CD4-positive, alpha-beta T cell treated with Interleukin-1 beta for 1 hour (primary cell): ENCODE measurements at places on chromosomes 11 and 22.

- DNase-seq = no peak
These were observed 761 bp upstream of the TMEM25 start for GRCh38 chr11:118530180-118530682.

DNA sequence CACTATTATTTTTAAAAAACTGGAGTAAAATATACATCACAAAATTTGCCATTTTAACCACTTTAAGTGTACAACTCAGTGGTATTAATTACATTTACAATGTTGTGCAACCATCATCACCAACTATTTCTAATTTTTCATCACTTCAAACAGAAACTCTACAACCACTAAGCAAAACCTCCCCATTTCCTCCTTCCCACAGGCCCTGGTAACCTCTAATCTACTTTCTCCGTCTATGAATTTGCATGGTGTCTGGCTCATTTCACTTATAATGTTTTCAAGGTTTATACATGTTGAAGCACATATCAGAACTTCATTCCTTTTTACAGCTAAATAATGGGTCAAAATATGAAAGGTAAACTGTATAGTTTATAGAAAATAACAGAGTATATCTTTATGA lies 24.4 kb downstream of the DDI1 start:
- no peak for DNase-seq

DNA sequence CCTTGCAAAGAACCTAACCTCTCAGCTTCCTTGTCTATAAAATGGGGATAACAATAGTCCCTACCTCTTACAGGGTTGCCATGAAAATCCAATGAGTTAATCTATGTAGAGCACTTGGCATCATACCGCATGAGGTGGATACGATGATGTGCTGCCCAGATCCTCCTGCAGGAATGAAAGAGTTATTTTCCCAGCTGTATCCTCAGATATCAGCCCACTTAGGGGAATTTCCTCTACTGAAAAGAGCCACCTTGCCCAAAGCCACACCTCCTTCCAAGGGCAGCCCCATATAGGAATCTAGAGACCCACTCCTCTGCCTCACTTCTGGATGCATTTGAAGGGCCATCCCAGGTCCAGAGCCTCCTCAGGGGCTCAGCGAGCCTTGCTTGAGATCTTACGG lies 128.4 kb downstream of the CCDC81 start:
- DNase-seq = no peak

- DNase-seq = no peak
These were observed 26.9 kb downstream of the PPP2R1B start for GRCh38 chr11:111739299-111739698.

DNA sequence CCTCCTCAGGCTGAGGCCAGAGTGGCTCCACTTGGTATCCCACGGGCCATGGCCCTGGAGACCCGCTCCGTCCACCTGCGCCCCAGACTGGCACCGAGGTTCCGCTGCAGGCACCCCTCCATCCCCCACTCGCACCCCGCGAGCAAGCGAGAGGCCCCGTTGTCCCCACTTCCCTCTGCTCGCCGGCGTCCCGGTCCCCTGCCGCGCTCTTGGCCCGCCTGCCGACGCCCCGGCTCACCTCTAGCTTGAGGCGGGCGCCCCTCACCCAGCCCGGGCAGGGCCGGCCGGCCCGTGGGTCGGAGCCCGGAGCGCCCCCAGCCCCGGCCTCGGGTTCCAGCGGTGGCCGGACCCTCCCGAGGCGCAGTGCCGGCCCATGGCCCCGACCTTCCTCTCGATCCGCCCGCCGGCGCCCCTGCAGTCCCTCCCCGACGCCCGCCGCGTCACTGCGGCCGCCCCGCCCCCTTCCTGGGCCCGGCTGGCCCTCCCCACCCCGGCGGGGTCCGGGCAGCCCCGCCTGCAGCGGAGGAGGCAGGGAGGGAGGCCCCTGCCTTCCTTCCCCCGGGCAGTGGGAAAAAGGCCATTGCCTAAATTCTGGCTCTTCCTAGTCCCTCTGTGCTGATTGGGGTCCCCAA lies at the start of gene PITPNM1:
PITPNM1 (minus strand) TSS at position 414 of the 632 bp plus-strand sequence. CDS start 1,183 bp downstream, outside the sequence.
- peak; percentile 78 for DNase-seq

DNA sequence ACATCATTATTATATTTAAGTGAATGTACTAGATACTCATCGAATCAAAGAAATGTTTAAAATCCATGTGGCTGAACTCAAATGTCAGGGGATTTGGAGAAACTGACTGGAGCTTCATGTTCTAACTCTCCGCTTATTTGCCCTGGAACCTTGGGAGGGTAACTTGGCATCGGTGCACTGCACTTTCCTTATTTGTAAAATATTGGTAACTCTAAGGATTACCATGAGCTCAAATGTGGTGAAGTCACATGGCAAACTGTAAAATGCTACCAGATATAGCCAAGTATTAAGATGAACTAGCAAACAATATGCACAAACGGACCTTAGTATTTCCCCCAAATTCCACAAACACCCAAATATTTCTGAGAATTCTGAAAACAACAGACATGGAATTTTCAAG lies 75.6 kb downstream of the ETS1 start:
- no peak for DNase-seq

GRCh38 chr11:98036810-98037209 lies 983.9 kb upstream of the CNTN5 start:
- no peak for DNase-seq

DNA sequence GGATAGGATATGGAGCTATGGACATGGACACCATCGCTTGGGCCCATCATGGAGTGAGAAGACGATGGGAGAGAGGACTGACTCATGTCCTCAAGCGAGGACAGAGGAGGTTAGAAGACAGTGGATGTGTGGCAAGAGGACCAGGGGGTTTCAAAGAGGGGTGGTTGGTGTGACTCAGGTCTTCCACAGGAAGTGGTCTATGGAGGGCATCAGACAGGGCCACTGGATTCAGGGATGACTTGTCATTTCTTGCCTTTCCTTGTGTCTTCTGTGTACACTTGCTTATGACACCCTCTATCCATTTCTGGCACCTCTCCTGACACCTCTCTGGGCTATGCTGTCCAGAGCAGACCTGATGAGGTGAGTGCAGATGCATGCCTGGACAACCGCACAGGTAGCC lies 115.4 kb downstream of the OSBP2 start:
- no peak for DNase-seq

DNA sequence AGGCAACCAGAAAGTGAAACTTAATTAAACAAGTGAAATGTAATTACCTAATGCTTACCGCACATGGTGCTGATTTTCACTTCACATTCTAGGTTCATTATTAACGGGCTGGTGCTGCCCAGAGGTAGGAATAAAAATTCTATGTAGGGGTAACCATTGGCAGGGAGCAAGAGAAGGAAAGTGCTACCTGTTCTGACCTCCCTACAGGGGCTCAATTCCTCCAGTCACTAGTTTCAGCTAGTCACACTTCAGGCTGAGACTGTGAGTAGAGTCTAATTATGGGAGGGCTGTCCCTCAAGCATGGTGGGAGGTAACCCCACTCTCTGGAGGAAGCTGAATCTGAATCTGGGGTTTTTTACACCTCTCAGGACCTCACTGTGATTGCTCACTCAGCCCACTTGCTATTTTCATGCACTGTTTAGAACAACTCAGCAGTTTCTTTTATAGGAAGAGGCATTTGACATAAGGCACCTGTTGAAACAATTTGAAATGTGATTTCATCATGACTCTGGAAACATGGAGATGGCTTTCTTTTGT lies 75.4 kb downstream of the MAML2 start:
- peak; percentile 37 for DNase-seq
